ENCODE measurements at places on chromosomes 3 and 15.

- no peak for DNase-seq
Measured at GRCh38 chr3:184889312-184889904, 77.4 kb downstream of the VPS8 start.

DNA sequence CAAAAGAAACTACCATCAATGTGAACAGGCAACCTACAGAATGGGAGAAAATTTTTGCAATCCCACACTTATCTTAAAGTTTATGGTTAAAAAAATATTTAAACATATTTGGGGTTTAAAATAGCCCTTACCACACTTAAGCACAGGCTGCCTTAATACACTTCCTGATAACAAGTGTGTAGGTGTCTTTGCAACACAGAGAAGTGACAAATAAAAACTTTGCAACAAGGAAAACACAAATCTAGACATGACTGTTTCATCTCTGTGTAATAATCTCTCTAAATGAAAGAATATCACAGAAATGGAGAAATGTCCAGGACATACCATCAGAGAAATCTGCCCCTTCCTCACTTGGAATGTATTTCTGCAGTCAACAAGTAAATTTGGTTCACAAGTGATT, 464.1 kb upstream of the ARHGEF26 start:
- DNase-seq: no peak

DNA sequence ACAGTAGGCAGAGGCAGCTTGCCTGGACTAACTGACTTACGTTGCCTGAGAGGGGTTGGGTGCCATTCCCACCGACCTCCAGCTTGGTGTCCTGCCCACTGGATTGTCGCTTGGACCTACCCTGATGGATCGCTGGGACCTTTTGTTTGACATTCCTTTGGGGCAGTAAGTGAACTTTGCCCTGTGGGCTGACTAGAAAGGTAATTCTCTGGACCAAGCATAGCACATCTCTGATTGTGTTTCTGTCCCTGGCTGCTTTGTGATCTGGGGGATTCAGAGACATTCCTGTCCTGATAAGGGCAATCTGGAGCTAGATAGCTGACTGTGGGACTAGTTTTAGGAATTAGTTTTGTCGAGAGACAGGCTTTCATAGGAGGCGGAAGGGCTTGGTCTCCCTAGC, 19.5 kb upstream of the IFT57 start:
- no peak for DNase-seq

- no peak for DNase-seq
Measured at GRCh38 chr15:95280711-95281110, 1049.3 kb downstream of the MCTP2 start.

- no peak for DNase-seq
Measured at GRCh38 chr3:127442506-127442905, 148.0 kb downstream of the TPRA1 start.

- peak; percentile 63 for DNase-seq
Measured at GRCh38 chr3:172856795-172857742, 106.5 kb downstream of the ECT2 start.

DNA sequence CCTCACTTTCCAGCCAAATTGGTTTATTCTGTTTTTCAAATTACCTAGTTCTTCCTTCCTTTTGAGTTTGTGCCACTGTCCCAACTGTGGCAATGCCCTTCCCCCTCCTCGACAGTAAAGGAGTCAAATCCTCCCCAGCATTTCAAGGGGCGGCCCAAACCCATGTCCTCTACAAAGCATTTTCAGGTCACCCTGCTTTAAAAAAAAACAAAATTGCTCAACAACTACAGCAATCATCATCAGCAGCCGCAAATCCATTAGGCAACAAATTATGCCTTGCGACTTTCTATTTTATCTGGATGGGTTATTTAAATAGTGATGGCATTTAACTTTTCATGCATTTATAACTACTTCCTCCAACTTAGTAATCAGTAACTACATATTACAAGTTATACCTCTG, 32.7 kb downstream of the PLD1 start:
- DNase-seq: no peak

GRCh38 chr3:45332493-45332892, 55.9 kb upstream of the LARS2 start:
- no peak for DNase-seq

DNA sequence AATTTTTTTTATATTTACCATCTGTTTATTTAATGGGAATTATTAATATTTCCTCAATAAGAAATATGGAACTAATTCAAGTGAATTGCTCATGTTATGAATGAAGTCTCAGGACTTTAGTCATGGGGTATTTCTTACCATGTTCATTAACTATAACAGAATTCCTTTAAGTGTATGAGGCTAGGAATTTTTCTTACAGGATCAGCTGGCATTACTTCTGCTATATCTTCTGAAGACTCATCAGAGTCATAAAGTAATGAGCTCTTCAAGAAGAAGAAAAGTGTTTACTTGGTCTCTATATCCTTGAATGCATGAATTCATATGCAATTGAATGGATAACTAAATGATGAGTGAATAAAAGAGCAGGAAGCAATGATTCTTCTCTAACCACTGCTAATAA, 486.8 kb upstream of the THBS1 start:
- DNase-seq: no peak

GRCh38 chr3:38725726-38726419, 76.4 kb upstream of the SCN5A start:
- no peak for DNase-seq

GRCh38 chr3:34155666-34156065, 357.2 kb downstream of the PDCD6IP start:
- DNase-seq: no peak

- DNase-seq: no peak
Measured at GRCh38 chr3:140848666-140849065, 93.0 kb upstream of the SLC25A36 start.

GRCh38 chr3:120049881-120050539, 44.2 kb downstream of the GSK3B start:
- no peak for DNase-seq

DNA sequence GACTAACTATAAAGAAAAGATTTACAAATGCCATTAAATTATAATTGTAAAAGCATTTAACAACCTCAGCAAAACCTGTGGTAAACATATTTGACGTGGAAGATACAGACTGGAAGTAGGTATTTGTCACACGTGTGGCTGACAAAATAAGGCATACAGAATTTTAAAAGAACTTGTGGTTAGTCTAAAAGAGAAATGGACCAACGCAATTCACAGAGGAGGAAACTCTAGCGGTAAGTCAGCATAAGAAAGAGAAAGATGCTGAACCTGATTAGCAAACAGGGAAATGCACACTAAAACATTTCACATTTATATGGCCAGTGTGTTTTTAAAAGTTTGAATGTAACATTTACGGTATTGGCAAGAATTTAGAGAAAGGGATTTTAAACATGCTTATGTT, 35.3 kb downstream of the KCNH8 start:
- DNase-seq: no peak

DNA sequence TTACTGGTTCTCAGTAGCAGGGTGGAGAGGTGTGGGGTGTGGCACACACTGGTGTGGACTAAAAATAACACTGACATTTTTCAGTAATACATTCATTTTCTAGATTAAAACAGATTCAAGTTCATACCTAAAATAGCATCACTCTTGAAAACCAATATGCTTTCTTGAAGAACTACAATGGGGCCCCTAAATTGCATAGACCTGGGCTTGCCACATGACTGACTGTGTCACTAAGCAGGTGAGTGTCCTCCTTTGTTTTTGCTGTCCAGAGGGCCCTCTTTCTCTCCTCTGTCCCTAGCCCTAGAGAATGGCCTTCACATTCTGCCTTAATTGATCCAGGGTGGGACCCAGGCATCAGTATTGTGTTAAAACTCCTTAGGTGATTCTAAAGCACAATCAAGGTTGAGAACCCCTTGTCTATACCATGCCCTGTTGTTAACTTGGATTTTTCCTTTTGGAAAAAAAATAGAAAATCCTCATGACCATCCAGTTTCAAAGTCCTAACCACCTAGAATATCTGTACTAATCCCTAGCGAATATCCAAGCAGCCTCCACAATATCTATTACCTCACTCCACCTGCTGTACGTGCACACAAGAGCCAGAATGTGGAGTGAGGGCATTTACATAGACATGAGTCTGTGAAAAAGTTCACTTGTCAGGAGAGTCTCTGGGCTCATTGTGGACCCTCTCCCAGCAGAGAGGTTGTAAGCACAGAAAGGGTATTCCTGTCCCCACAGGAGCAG, 18.7 kb upstream of the TMEM41A start:
- DNase-seq: no peak

DNA sequence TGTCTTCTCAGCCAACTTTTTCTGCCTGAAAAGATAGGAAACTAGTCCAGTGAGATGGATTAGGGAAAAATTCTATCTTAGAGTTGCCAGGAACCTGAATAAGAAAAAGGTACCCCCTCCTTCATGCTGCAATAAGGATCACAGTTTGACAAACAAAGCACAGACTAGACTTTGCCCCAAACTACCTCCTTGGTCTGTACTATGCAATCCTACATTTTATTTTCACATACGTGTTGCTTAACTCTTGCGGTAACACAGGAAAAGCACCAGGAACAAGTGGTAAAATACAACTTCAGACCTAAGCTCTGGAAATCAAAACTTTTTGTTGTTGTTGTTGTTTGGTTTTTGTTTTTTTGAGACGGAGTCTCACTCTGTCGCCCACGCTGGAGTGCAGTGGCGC, 11.3 kb upstream of the IL12A start:
- no peak for DNase-seq

GRCh38 chr15:71758711-71759110, 51.6 kb upstream of the NR2E3 start:
- DNase-seq: no peak

DNA sequence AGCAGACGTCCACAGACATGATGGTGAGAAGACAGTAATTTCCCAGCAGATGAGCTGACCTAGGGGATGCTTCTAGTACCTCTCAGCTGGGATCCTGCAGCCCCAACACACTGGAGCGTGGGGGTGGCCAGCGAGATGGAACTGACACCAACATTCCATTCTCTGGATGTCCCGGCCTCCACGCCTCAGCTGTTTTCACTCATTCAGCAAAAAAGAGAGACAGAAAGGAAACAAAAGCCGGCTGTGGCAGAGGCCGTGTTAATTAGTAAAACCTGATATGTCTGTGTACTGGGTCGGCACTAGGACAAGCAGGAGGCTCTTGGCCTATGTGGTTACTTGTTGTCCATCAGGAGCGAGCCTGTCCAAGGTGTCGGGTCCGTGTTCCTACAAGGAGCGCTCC, 82.6 kb upstream of the MYZAP start:
- no peak for DNase-seq

DNA sequence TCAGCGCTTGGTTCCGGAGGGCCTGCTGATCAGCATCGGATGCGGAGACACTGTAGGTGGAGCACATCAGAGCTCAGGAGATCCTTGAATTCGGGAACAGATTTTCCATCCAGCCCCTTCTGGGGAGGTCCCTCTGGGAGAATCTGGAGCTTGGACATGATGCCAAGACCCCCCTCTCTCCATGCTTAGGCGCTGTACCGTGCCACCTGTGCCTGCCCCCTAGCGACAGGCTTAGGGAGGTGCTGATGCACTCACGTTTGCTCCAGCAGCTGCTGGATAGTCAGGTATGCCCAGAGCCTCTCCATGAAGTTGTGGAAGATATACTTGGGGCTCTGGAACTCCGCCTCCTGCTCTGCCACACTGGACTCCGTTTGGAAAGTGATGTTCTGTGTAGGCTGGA, 9.7 kb downstream of the ITIH4 start:
- DNase-seq: no peak

DNA sequence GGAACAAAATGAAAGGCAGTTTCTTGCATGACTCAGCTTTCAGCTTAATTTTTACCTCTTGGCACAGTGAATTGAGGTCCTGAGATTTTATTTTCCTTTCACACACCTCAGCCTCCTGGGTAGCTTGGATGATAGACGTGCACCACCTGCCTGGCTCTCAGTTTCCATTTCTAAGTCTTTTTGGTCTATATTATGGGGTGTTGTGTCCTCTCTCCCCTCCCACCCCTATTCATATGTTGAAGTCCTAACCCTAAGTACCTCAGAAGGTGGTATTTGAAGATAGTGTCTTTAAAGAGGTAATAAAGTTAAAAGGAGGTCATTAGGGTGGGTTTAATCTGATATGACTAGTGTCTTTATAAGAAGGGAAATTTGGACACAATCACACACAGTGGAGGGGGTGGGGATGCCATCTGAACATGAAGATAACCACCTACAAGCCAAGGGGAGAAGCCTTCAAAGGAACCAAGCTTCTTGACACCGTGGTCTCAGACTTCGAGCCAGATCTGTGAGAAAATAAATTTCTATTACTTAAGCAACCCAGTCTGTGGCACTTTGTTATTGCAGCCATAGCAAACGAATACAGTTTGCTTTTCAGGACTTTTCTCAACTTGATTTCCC, 85.2 kb downstream of the STRIT1 start:
- no peak for DNase-seq

DNA sequence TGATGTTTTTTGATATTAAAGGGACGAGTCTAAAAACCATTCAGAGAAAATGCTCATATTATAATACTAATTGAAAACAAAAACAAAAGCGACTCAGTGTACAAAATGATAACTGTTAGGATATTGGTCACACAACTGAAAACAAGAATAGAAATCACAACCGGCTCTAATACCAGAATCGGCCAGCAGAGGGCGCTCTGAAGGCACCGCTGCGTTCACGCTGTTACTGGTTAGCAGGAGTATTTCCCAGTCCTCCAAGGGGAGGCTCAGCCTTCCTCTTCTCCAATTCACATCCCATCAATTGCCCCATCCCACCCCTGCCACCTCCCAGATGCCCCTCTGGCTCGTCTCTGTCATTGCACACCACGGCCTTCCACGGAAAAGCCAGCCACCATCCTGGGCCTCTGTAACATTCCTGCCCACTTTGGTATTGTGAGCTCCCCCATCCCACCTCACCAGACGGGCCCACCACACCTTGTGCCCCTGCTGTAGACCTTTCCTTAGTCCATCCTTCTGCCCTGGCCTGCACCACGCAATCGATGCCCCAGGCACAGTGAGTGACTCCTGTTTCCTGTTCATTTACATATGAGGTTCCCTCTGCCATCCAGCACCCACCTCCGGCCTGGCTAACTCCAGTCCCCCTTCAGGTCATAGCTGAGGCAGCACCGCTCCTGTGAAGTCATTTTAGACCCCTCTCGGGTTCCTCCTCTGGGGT, 8.5 kb downstream of the FAM107A start:
- peak; percentile 92 for DNase-seq

- no peak for DNase-seq
Measured at GRCh38 chr3:188446014-188446413, 292.1 kb downstream of the LPP start.

GRCh38 chr3:194711913-194712312, 26.2 kb downstream of the FAM43A start:
- no peak for DNase-seq

- no peak for DNase-seq
Measured at GRCh38 chr15:57806003-57806402, 99.5 kb downstream of the POLR2M start.

DNA sequence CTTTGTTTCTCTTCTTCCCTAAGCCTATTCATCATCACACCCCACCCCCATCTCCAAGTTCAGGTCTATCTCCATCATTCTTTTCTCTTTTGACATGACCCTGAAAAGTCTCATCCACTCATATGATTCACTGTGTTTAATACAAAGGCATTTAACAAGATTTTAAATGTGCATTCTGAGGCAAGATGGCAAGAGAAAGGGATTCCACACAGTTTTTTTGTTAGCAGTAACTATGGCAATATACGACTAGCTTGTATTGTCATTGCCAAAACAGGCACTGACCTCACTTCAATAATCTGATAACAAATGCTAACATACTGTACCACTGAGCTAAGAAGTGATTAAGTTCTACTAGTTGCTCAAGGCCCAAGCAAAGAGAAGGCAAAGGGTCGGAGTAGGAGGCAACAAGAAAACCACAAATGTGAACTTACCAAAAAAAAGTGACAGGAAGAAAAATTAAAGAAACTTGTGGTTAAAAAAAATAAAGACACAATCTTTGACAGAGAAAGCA, 53.2 kb downstream of the FBN1 start:
- no peak for DNase-seq

GRCh38 chr3:188294823-188295487, 141.0 kb downstream of the LPP start:
- no peak for DNase-seq

Data from right atrium auricular region (tissue), 2 donors.